ENCODE measurements at places on chromosomes 5 and 9.

- no peak for DNase-seq
Measured at GRCh38 chr9:14957109-14957508, 46.9 kb upstream of the FREM1 start.

DNA sequence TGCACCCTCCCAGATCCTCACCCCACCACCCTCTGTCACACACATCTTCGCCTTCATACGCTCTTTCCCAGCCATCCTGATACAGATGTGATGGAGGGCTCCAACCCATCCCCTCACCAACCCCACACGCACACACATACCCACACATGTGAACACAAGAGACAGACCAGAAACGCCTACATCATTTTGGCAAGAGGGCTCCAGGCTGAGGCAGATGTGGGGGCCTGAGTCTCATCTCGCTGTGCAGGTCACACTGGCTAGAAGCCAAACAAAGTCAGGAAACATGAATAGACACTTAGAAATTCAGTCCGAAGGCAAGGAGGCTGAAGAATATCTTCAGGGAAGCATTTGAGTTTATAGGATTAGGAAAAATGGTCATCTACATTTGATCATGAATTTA is 6.2 kb downstream of the PRDM12 start:
- no peak for DNase-seq

DNA sequence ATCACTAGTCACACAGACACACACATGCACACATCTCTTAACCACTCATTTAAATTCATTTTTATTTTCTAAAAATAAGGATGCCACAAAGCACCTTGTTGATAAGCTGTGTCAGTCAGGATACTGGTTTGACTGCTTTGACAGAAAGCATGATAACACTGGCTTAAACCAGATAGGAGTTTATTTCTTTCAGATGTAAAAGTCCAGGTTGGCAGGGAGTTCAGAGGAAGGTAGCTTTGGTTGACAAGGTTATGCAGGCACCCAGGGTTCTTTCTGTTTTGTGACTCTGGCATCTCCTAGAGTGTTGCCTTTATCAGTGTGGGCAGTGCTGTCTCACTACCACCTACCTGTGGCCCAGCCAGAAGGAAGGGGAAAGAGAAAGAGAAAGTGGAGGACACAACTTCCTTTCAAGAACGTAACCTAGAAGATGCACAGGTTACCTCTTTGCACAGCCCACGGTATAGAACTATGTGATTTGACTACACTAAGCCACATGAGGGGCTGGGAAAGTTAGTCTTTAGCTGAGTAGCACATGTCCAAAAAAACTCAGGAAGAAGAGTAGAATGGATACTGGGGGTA is 334.7 kb downstream of the OSTF1 start:
- DNase-seq, result no peak

DNA sequence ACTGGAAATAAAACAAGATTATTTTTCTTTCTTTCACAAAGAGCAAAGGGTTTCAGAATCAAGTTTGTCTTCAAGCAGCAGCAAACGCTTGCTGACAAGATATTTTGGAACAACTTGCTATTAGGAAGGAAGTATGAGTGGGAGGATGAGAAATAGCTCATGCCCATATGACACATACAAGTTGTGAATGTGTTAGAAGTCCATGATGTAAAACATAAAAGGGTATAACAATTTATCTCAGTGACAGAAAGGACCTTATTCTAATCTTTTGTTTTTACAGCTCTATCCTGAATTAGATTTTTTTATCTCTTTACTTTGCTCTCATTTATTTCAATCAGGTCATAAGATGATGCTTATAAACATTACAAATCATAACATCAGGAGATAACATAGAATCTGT is 516.6 kb upstream of the MEF2C start:
- DNase-seq, result no peak

DNA sequence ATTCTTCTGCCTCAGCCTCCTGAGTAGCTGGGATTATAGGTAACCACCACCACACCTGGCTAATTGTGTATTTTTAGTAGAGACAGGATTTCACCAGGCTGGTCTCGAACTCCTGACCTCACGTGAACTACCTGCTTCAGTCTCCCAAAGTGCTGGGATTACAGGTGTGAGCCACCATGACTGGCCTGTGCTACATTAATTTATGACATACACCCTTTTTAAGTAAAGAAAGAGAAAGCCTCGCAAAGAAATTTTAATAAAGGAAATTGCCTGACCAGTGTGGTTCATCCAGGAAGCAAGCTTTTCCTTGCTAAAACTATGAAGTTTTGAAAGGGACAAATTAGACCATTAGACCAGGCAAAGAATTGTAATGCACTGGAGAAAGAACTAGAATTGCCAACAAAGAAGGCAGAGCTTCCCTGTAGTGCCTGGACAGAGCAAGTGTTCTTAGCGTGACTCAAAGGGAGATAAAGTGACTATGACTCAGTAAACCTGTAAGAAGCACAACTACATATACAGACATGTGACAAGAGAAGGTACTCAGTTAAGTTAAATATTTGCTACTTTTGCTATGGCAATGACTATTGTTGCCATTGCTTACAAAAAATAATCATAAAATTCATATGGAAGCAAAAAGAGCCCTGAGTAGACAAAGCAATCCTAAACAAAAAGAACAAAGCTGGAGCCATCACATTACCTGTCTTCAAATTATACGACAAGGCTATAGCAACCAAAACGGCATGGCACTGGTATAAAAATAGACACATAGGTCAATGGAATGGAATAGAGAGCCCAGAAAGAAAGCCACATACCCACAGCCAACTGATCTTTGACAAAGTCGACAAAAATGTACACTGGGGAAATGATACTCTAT is 54.6 kb downstream of the FYB1 start:
- DNase-seq, result no peak

- DNase-seq, result no peak
Measured at GRCh38 chr9:111190347-111190746, 139.7 kb downstream of the OR2K2 start.

DNA sequence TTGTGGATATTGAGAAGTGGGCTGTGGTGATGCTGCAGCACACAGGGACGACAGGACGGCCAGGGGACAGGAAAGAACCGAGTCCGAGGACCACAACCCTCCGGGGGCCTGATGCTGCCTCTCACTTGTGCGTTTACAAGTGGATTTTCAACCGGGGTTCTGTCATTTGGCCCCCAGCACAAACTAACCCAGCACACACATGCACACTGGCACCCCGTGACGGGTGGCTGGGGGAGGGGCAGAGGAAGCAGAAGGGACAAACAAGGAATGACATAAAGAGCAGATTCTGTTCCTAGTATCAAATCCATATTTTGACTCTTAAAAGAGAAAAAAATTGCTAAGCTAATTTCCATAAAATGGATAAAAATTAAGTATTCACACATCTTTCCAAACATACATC is 18.3 kb upstream of the ZFYVE16 start:
- DNase-seq, result no peak

DNA sequence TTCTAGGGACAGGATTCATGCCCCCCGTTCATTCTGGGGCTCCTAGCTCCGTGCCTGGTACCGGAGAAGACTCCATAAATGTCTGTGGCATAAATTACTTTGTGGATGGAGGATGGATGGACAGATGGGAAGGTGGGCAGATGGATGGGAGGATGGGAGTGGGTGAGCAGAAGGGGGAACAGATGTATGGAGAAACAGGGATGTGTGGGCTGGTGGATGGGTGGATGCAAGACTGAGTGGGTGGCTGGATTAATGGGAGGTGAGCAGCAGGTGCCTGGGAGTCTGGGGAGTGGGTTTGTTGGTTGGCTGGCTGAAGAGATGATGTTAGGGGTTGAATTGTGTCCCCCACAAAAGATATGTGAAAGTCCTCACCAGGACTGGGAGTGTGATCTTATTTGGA is 43.5 kb downstream of the SARDH start:
- no peak for DNase-seq

GRCh38 chr5:100787648-100788047 is 115.4 kb downstream of the ST8SIA4 start:
- DNase-seq, result no peak

DNA sequence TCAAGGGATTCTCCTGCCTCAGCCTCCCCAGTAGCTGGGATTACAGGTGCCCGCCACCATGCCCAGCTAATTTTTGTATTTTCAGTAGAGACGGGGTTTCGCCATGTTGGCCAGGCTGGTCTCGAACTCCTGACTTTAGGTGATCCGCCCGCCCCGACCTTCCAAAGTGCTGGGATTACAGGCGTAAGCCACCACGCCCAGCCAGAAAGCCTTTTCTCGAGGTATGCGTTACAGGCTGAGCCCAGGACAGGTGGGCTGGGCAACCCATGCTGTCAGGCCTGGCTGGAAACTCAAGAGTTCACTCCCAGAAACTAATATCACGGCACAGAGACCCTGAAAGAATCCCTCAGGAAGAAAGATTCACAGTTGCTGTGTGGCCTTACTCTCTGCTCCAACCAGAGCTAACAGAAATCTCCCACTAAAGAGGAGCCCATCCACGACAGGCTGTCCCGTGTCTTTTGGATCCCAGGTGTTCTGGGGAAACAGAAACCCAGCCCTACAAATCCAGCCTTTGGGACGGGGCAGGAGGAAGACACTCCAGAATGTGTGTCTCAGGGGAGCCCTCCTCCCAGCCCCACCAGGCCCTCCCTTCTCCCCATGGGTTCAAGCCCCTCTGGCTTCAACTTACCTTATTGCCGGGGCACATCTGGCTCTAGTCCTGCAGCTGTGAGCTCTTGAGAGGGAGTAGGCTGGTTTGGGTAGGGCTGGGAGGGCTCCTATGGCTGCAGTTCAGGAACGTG is 400 bp downstream of the TIFAB start:
- DNase-seq, result no peak

GRCh38 chr5:154478224-154478565 is at the start of gene HAND1:
HAND1 (minus strand) TSS chr5:154478227; CDS start chr5:154478008, 219 bp downstream.
- peak; percentile 58 for DNase-seq

GRCh38 chr5:88979244-88979643 is 96.3 kb upstream of the MEF2C start:
- no peak for DNase-seq

GRCh38 chr9:19271081-19271480 is 40.6 kb downstream of the DENND4C start:
- DNase-seq, result no peak

GRCh38 chr5:113804264-113804663 is 290.8 kb downstream of the YTHDC2 start:
- DNase-seq, result peak; percentile 7

- peak; percentile 16 for DNase-seq
Measured at GRCh38 chr5:180803181-180804128, 849 bp upstream of the MGAT1 start.

- DNase-seq, result no peak
Measured at GRCh38 chr9:98428454-98428853, 173.0 kb upstream of the TBC1D2 start.

GRCh38 chr9:113502427-113503034 is 39.0 kb downstream of the RGS3 start:
- no peak for DNase-seq

GRCh38 chr5:1401536-1402138 is 43.6 kb downstream of the SLC6A3 start:
- DNase-seq, result no peak

DNA sequence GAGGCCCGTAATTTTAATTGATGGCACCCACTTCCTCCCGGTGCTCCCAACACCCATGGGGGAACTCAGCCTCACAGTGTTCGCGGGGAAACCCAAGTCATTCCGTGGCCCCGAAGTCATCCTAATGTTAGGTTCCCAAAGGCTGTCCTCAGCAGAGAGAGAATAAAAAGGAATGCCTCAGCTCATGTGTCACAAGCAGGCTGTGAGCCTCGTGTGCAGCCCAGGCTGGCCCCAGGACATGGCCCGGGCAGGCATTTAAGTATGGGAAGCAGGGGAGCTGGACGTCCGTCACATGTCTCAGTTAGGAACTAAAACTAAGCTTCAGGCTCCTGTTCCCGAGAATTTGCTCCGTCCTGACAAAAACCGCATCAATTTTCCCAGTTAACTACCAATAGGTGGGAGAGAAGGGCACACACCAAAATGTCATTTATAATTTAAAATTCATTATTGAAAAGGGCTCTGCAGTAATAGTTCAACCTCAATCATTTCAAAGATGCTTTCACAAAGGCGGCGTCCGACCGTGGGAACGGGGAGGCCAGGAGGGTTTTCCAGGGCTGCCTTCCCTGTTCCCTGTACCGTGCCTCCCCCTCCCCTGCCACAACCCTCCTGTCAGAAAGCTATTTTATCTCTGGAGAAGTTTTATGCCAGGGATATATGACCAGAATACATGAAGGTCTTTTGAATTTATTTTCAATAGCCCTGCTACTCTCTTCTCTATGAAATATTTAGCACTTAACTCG is 137.3 kb downstream of the FSTL4 start:
- no peak for DNase-seq

DNA sequence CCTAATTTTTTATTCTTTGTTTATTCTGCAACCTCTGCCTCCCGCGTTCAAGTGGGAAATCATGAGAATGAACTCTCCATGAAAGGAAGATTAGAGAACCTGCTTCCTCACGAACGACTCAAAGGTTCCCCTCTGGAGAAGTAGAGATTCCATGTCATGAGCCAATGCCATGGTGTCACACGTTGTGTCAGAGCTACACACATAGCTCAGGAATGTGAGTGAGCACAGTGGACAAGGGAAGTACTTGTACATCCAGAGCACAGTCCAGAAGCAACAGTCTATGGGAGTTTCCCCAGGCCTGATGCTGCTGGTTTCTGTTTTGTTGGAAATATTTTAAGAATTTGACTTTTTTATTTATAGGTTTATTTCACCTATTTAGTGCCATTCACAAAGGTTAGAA is 26.8 kb upstream of the PPP2CA start:
- peak; percentile 90 for DNase-seq

- no peak for DNase-seq
Measured at GRCh38 chr9:13974891-13975290, 339.1 kb downstream of the NFIB start.

DNA sequence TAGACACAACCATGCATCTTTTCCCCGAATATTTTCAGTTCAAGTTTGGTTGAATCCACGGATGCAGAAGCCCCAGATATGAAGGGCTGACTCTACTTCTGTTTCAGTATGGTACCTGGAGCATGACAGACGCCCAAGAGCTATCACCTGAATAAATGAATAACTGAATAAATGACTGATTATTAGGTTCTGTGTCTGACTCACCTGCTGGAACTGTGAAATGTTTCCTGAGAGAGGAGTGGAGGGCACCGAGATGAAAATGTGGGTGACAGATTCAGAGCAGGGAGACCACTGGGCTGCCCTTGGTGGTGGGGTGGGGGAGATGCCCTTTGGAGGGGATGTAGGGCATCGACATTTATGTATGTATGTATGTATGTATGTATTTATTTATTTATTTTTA is 13.2 kb downstream of the FRMPD1 start:
- no peak for DNase-seq

GRCh38 chr5:73587923-73588322 is 22.4 kb downstream of the UTP15 start:
- DNase-seq, result no peak

- DNase-seq, result no peak
Measured at GRCh38 chr5:149273237-149273636, 1.6 kb downstream of the AFAP1L1 start.

- DNase-seq, result no peak
Measured at GRCh38 chr5:151581347-151581746, 9.8 kb downstream of the FAT2 start.

Data from EL (cell line).